ENCODE measurements at places on chromosomes 11 and 22. TPM values are rescaled to one million over a fixed set of nuclear protein-coding genes. Genes with fewer than 3 reads are reported as not detected.

AQP11 gene
- 5.6 TPM for total RNA-seq

DNA sequence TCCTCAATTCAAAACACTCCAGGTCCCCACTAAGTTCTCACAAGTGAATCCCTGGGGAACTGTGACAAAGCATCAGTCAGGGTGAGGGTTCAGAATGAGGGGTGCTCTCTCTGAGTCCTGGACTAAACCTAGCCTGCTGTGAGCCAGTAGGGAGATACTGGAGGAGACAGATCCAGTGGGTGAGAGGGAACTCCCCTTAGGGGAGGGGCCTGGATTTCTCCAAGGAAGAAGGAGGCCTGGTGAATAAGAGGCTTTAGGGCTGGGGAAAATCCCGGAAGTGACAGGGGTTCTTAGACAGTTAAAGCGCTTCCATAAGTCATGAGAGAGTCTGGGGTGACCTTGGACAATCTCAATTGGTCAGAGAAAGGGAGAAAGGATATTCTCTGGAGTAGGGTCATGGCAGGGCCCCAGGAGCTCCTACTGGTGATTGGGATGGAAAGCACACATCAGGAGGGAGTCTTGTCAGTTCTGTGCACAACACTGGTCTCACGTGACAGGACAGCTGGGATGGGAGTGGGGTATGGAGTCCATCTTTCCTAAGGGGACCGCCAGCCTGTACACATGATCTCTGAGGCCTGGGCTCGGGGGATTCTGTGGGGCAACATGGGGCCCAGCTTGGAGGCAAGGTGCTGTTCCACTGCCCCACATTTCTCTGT is 1.5 kb downstream of the TBC1D10A start:
- peak overlapping the region; percentile 98 for H3K4me3 ChIP-seq
- H3K36me3 ChIP-seq, result no peaks in the 10 kb centered on the region
- H3K27ac ChIP-seq, result peak overlapping the region; percentile 90
- no peaks in the 10 kb centered on the region for H3K27me3 ChIP-seq

SERPING1 gene
- 143 TPM for total RNA-seq

DNA sequence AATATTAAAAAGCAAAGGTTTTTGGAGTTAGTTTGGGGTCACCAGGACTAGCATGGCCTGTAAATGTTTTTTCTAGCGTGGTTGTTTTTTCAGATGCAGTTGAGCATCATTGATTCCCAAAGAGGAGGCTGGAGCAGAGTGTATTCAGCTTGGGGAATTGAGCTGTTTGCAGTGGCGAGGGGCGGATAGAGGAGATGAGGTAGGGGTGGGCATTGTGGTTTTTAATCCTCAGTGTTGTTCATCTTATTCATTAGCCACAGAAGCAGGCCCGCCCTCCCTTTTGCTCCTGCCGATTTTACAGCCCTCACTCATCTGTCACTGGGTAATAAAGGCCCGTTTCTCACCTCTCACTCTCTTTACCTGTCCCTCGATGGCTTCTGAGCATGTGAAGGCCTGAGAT is 51.4 kb downstream of the NF2 start:
- no peaks in the 10 kb centered on the region for H3K4me1 ChIP-seq
- peaks cover 4% of the 10 kb centered on the region for H3K36me3 ChIP-seq
- H3K27ac ChIP-seq, result no peak overlapping the region
- DNase-seq, result no peak
- H3K4me3 ChIP-seq, result no peak overlapping the region
